ENCODE measurements at places on chromosomes 1 and 21. TPM values are rescaled to one million over a fixed set of nuclear protein-coding genes. Genes with fewer than 3 reads are reported as not detected.

The LIPI gene
- not detected for total RNA-seq

The WDR64 gene
- not detected for total RNA-seq

GRCh38 chr1:186722711-186723309 is 42.6 kb upstream of the PTGS2 start:
- peak; percentile 63 for DNase-seq

The OR2L13 gene
- not detected for total RNA-seq

The CD164L2 gene
- not detected for total RNA-seq
